GM03348 (cell line): ENCODE measurements at places on chromosomes 4 and X.

- DNase-seq = no peak
These were observed 18.0 kb upstream of the ZC4H2 start for GRCh38 chrX:64994131-64994798.

DNA sequence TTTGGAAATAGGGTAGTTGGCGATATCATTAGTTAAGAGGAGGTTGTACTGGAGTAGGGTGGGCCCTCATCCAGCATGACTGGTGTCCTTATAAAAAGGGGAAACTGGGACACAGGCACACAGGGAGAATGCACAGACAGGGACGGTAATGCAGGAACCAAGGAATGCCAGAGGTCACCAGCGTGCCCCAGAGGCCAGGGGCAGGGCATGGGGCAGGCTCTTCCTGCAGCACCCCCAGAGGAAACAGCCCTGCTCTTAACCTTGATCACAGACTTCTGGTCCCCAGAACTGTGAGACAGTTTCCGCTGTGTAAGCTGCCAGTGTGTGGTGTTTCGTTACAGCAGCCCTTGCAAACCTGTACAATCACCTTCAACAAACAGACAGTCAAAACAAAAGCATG lies 15.9 kb upstream of the STOX2 start:
- no peak for DNase-seq

- no peak for DNase-seq
These were observed 54.6 kb downstream of the ARAP2 start for GRCh38 chr4:36189511-36190226.

- no peak for DNase-seq
These were observed 4.6 kb downstream of the CCKAR start for GRCh38 chr4:26485684-26486083.

- no peak for DNase-seq
These were observed 92.7 kb downstream of the SYNPO2 start for GRCh38 chr4:118981171-118981838.

DNA sequence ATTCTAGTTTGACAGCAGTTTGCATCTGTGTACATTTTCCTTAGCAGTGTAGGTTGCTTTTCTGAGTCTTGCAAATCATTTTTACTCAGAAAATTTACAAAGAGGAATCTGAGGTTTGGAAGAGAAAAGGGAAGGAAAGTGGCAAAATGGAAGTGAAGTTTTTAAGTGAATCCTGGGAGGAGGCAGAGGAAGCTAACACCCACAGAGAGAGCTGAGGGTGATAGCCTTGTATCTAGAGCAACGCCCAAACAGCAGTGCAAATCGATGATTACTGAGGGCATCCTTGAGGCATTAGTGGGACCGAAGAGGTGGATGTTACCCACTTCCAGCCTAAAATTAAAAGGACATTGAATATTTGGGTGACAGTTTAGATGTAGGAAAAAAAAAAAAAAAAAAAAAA lies 31.8 kb downstream of the KLF3 start:
- DNase-seq = no peak

- DNase-seq = no peak
These were observed 956 bp downstream of the TMEM154 start for GRCh38 chr4:152678841-152679240.

- DNase-seq = no peak
These were observed 4.7 kb downstream of the HS3ST1 start for GRCh38 chr4:11424000-11424399.

- DNase-seq = no peak
These were observed 37.2 kb upstream of the USP9X start for GRCh38 chrX:41047878-41048534.

- DNase-seq = no peak
These were observed 2.0 kb downstream of the ARSJ start for GRCh38 chr4:113977526-113977855.

DNA sequence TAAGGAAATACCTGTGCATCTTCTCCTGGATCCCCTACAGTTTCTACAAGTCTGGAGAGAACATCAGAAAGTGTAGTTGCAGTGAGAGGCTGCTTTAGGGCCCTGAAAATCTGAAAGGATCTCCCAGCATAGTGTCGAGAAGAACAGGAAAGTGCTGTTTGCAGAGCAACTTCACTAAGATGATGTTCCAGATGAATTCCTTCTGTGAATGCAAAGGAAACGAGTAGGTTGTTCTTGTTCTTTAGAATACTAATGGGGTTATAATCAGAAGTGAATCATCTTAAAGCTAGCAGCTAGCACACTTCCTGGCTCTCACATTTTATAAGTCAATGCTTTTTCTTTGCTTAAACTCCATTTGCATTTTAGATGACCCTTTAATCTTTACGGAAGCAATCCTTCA lies 53.7 kb downstream of the ZAR1 start:
- no peak for DNase-seq

GRCh38 chrX:17986977-17987376 lies 125.9 kb upstream of the RAI2 start:
- DNase-seq = no peak

DNA sequence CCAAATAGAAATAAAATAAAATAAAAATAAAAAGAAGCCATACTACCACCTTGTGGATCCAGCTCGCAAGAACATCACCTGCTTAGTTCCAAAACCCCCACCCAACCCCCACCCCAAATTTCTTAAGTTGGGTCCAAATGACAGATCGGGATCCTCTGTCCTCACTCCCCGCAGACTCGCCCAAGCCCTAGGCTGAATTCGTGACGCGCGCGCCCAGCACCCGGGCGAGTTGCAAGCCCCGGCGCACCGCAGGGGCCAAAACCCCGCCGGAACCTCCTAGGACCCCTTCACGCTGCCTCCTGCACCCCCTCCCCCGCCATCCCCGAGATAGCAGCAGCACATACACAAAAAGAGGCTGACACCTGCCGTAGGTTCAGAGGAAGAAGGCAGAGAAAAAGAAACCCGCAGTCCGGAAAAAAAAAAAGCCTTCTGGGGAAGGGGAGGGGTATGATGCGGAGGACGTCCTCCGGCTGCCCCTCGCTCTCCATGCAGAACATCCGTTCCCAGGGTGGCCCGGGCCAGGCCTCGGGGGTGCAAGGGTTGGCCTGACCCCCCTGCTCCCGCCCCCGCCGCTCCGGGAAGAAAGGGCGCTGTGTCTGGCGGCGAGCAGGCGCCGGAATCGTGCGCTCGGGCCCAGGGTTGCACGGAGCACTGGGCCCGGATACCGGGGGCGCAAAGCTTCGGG lies 2.6 kb downstream of the NLGN4X start:
- no peak for DNase-seq

- DNase-seq = peak; percentile 79
These were observed at the start of gene SLC9A7 for GRCh38 chrX:46758956-46759644. Gene SLC9A7 (minus strand): TSS chrX:46759118. CDS start chrX:46759029, 89 bp downstream.

GRCh38 chr4:65021149-65021548 lies 611.9 kb upstream of the TECRL start:
- no peak for DNase-seq

GRCh38 chr4:106587558-106587957 lies 219.0 kb upstream of the GIMD1 start:
- peak; percentile 49 for DNase-seq

GRCh38 chr4:189046642-189047041 lies 894.0 kb upstream of the FRG1 start:
- DNase-seq = no peak

DNA sequence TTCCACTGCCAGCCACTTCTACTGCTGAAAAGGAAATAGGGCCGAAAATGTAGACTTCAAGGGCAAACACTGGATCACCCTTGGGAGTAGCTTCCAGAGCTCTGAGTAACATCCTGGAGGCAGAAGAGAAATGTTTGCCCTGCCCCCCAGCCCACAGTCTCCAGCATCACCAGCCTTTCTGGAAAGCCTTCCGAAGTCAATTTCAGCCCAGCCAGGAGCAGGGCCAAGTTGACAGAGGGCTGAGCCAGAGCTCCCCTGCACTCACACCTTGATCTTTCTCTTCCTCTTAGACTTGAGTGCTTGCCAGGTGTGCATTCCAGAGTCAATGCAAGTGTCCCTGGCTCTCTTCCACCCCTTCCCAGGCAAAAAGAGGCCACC lies 35.2 kb downstream of the SLC25A5 start:
- DNase-seq = peak; percentile 88

DNA sequence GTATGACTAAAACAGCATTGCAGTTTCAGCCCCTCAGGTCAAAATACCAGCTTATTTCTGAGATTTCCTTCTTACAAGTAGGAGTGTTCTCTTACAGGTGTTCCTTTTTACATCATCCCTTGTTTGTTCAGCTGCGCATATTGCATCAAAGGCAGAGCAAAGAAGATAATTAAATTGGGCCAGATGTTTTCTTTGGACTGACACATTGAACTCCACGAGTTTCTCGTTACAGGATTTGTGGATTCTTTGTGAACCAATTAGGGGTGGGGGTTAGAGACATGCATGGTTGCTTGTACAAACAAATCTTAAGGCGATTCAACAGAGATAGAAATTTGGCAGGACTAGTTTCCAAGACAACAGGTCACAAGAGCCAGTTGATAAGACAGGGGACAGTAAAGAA lies 95.7 kb downstream of the SPANXN4 start:
- DNase-seq = no peak

DNA sequence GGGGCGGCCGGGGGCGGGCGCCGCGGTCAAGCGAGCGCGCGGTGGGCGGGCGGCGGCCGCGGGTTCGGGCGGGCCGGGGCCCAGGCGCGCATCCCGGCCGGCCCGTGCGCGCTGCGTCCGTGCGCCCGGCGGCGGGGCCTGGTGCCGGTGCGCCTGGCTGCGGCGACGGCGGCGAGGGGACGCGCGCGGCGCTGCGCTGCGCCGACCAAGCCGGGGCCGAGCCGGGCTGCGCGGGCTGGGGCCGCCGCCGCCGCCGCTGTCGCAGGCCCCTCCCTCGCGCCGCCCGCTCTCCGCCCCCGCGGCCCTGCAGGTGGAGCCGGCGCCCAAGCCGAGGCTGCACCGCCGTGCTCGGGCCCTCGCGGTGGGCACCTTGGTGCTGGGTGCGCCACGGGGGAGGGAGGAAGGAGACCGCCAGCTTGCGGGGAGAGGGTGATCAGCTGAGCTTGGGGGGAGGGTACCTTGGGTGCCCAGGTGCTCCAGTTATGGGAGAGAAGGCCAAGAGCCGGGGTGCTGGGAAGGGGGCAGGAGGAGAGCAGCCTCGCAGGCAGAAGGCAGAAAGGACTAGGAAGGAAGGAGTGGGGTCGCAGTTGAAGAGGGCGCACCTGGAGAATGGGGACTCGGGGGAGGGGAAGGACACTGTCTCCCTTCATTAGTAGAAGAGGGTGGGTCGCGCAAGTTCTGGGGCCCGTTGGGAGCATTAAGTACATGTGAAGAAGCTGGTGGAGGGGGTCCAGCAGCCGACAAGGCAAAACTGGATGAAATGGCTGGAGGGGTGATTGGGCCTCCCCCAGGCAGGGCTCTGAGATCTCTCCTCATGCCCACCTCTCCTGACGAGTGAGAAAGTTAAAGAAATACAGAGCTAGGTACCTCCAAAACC lies at the start of gene PPP2R2C:
TSS of gene PPP2R2C (minus strand) at position 228 of the 877 bp plus-strand sequence. CDS start 385 bp downstream, outside the sequence.
- DNase-seq = no peak

GRCh38 chrX:367866-368265 lies 18.8 kb downstream of the PPP2R3B start:
- no peak for DNase-seq

GRCh38 chr4:24771241-24771640 lies 24.1 kb upstream of the SOD3 start:
- no peak for DNase-seq

DNA sequence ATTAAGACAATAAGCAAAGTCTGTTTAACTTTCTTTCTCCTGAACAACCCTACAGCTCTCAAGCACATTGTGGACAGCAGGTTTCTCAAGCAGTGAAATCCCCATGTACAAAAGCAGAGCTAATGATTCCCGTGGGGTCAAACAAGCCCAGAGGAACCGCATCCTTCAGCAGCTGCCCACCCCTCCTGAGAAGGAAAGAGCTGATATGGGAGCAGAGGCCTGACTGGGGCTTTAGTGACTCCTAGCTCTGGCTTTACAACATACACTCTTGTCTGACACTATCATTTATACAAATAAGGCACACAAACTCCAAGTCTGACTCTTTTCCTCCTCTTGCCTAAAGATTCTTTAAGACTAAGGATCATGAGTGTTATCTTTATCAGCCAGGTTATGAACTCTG lies 32.8 kb downstream of the HDAC8 start:
- DNase-seq = no peak

GRCh38 chr4:53432528-53433424 lies 55.3 kb downstream of the FIP1L1 start:
- no peak for DNase-seq

DNA sequence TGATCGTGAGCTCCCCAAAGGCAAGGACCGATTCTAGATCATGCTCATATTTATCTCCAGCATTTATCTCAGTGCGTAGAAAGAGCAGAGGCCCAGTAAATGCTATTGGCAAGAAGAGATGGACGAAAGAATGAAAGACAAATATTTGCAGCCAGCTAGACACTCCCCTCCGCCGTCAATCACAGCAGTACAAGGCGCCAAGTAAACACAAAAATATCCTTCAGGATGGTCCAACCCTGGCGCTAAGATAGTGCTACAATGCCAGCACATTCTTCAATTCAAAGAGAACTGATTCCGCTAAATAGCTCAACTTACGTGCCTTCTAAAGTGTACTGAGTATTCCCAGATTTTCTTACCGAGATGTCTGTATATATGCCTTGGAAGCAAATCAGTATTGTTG lies 114.5 kb downstream of the DDX53 start:
- no peak for DNase-seq

GRCh38 chr4:137430171-137430570 lies 102.1 kb downstream of the PCDH18 start:
- DNase-seq = no peak

- DNase-seq = no peak
These were observed 63.7 kb downstream of the HMGB2 start for GRCh38 chr4:173270312-173271027.

DNA sequence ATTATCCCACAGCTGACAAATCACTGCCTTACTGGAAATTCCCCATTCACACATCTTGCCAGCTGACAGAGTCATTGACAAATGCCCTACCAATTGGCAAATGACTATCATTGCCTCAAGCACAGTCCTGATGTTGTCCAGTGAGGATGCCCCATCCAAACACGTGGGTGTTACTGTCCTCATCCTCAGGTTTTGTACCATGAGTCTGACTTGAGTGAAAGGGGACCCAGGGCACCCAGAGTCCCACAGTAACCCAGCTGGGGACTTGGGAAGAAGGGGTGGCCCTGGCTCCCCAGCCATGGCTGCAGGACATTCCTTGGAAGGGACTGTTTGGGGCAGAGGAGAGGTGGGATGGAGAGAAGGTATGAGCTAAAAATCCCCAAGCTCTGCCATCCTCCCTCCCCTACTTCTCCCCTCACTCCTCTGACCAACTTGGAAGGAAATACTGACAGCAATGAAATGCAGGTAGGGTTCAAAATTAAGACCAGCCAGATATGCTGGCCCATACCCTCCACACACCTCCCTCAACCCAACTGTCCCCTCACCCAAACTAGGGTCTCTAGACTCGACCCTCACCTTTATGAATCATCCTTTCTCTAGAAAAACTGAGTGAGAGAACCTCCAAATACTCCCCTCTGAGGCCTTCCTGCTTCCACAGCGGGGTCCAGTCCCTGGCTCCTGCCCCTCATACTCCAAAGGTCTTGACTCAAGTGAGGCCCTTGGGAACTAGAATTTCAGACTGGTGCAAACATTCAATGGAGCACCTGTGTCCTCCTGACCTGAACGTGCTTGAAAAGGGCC lies 5.1 kb downstream of the TIMP1 start:
- DNase-seq = no peak

GRCh38 chr4:26647523-26648224 lies 63.8 kb downstream of the TBC1D19 start:
- no peak for DNase-seq

- DNase-seq = no peak
These were observed 8.1 kb upstream of the SLC2A9 start for GRCh38 chr4:10029403-10029802.

- no peak for DNase-seq
These were observed 85.1 kb upstream of the HPRT1 start for GRCh38 chrX:134374910-134375309.
